Stimulated activated CD8-positive, alpha-beta memory T cell treated with anti-CD3 and anti-CD28 coated beads, Interleukin-15, amount 100 ng/mL, for 4 hours (primary cell): ENCODE measurements at places on chromosomes 3 and 15.
A peak's percentile ranks its signal among the peaks of the same experiment; 100 is the strongest.

DNA sequence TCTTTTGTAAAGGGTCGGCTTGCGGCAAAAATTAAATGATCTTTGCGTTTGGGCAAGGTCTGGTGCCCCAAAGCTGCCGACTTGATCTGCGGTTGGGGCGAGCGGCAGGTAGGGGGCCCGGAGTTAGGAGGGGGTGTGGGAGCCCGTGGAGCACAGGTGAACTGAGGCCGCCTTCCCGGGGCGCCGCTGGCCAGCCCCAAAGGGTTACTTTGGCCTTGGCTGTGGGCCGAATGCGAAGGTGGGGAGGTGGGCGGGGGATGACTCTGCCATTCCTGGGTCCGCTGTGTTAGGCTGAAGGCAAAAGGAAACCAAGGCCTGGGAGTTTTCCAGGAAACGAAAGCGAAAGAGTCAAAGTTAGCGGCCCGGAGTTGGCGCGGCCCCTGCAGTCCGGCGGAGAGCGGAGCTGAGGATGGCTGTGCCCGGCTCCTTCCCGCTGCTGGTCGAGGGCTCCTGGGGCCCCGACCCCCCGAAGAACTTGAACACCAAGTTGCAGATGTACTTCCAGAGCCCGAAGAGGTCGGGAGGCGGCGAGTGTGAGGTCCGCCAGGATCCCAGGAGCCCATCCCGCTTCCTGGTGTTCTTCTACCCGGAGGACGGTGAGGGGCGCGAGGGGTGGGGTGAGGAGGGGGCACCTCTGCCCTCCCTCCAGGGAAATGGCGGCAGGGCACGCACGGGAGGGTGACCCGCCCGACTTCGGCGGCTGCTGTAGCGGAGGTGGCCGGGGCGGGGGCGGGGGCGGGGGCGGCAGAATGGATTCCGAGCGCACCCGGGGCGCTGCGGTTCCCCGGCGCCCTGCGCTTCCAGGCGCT lies at the start of gene PARP14:
TSS of gene PARP14 (plus strand) at position 365 of the 809 bp plus-strand sequence. CDS start at position 410, 45 bp downstream.
- peak; percentile 46 for DNase-seq

GRCh38 chr3:13170317-13170716 lies 97.1 kb upstream of the IQSEC1 start:
- no peak for DNase-seq

GRCh38 chr3:122558605-122559004 lies 5.5 kb downstream of the PARP9 start:
- DNase-seq: no peak

GRCh38 chr3:128369881-128370642 lies 96.6 kb downstream of the DNAJB8 start:
- DNase-seq: no peak
